ENCODE measurements at places on chromosomes 13 and 19.
A peak's percentile ranks its signal among the peaks of the same experiment; 100 is the strongest.

GRCh38 chr19:30739394-30739793 is 367.2 kb downstream of the ZNF536 start:
- DNase-seq, result no peak

DNA sequence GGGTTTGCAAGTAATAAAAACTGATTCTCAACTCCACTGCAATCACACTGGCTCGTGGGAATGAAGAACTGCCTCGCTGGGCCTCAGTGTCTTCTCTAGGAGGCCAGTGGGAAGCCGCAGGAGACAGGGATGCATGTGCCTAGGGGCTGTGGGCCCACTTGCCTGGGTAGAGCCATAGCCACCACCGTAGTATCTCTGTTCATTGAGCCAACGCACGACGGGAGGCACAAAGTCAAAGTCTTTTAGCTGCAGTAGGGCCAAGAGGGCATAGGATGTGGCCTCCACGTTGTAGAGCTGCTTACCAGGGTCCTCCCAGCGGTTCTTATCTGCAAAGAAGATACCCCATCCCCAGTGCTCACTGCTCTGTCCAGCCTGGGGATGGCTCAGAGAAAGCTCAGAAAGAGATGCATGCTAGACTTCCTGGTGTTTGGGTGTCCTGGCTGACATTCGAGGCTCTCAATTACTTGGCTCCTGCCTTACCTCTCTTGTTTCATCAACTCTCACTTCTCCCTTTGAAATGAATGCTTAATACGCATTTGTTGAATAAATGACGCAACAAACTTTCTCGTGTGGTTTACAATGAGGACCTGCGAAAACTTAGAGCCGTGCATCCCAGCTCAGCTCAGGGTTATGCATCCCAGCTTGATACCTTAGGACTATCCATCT is 16.1 kb upstream of the TNFSF14 start:
- DNase-seq, result no peak

DNA sequence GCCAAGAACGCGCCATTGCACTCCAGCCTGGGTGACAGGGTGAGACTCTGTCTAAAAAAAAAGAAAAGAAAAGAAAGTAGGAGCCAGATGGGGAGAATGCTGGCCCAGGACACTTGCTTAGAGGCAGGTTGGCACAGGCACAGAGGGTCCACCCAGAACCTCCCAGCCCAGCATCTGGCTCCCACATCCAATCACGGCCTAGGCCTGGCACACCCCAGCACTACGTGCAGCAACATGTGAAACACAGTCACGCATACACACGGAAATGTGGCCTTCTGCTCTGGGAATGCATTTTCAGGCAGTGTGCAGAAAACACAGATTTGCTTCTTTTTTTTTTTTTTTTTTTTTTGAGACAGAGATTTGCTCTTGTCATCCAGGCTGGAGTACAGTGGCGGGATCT is 20.9 kb upstream of the FOSB start:
- DNase-seq, result no peak

GRCh38 chr13:82292334-82292733 is 1589.9 kb downstream of the SLITRK1 start:
- DNase-seq, result no peak

GRCh38 chr13:42996584-42996983 is 4.5 kb upstream of the EPSTI1 start:
- no peak for DNase-seq

GRCh38 chr13:77811381-77811780 is 107.2 kb downstream of the EDNRB start:
- DNase-seq, result no peak

DNA sequence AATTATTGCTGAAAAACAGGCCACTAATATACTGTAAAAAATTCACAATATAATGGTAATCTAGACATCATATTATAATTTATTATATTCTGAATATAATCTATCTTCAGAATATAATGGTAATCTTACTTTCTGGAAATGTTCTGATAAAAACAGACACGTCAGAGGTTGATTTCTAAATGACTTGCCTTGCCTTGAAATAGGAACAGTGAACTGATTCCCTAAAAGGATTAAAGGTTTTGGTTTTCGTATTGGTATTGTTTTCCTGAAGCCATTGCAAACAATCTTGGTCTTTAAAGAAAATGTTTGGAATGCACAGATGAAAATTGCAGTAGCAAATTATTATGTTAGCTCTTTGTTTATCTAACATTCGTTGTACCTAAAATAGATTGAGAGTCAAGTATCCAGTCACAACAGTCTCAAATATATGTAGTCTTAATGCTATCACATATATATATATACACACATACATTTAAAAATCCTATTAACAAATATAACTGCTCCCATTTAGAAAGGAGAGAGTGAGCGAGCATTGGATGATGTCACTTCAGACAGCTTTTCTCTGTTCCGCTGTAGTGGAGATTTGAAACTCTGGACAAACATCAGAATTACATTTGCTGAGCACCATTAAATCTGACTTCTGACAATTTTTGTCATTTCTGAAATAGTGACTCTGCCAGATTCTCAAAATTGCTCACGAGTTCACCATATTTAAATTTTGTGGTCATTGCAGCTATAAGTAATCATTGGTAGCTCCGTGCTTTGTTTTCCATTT is 1.7 kb downstream of the ITM2B start:
- no peak for DNase-seq

GRCh38 chr13:36124236-36124822 is 6.9 kb downstream of the DCLK1 start:
- no peak for DNase-seq

GRCh38 chr19:35013041-35013819 is 13.1 kb downstream of the GRAMD1A start:
- DNase-seq, result peak; percentile 82

- DNase-seq, result no peak
Measured at GRCh38 chr19:6213696-6214641, 65.8 kb downstream of the MLLT1 start.

DNA sequence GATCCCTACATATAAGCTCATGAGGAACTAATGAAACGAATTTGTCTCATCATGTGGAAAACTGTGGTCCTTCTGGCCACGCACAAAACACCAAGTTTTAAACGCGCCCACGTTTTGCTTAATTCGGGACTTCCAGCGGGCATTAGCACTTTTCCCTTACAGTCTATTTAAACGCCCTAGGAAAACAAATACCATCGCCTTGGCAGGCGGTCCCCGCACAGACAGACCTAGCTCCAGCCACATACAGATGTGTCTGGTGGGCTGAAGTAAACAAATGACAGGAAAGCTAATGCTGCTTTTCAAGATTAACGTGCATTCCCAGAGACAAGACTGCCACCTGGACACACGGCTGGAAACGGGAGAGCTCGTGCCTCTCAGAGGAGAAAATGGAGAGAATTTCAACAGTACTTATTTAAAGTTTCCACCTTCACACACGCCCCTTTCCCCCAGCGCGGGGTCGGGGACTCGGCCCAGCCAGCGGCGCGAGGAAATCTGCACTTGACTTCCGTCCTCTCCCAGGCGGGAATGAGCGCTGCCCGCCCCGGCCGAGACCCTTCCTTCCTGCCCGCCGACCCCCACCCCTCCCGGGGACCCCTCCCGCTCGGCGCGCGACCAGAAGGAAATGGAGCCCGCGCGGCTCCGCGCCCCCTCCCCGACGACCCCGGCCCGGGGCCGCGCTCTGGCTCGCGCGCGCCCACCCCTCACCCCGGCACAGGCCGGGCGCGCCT is 931 bp downstream of the USP12 start:
- DNase-seq, result peak; percentile 33

- DNase-seq, result no peak
Measured at GRCh38 chr13:108987944-108988343, 358.5 kb downstream of the MYO16 start.

GRCh38 chr13:43961909-43962308 is 82.2 kb downstream of the LACC1 start:
- DNase-seq, result no peak

DNA sequence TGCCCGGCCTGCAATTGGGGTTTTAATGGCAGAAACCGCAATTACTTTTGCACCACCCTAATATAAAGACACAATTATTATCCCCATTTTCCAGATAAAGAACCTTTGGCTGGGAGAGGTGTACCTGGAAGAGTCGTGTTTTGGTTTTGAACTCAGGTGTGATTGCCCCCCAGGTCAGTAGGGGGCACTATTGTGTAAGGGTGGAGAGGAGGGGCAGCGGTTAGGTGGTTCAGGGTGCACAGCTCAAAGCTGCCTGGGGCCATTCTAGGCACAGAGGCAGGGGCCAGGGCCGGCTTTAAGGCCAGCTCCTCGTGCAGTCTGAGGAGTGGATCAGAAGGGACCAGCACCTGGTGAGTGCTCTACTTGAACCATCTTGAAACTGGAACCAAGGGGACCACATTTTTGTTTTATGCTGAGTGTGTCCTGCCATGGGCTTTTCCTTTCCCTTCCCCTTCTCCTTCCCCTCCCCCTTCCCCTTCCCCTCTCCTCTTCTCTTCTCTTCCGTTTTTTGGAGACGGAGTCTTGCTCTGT is 5.8 kb upstream of the FCGRT start:
- peak; percentile 71 for DNase-seq

DNA sequence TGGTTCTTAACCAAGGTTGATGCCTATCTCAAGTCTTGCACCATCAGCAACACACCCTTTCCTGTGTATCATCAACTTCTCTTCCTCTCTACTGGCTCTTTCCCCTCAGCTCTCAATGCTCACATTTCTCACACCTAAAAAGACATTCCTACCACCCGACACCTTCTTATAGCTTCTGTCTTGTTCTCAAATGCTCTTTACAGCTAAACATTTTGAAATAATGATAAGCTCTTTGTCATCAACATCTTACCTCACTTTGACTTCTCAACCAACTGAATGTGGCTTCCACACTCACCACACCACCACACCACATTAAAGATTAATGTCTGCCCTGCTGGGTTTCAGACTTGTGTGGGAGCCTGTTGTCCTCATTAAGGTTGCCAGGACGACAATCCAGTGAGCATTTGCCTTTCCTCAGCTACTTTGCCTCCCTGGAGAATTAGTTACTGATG is 67.8 kb downstream of the RXFP2 start:
- DNase-seq, result no peak

- DNase-seq, result no peak
Measured at GRCh38 chr19:640161-640558, 481 bp downstream of the FGF22 start.

- DNase-seq, result no peak
Measured at GRCh38 chr13:37481011-37481884, 117.3 kb downstream of the POSTN start.

DNA sequence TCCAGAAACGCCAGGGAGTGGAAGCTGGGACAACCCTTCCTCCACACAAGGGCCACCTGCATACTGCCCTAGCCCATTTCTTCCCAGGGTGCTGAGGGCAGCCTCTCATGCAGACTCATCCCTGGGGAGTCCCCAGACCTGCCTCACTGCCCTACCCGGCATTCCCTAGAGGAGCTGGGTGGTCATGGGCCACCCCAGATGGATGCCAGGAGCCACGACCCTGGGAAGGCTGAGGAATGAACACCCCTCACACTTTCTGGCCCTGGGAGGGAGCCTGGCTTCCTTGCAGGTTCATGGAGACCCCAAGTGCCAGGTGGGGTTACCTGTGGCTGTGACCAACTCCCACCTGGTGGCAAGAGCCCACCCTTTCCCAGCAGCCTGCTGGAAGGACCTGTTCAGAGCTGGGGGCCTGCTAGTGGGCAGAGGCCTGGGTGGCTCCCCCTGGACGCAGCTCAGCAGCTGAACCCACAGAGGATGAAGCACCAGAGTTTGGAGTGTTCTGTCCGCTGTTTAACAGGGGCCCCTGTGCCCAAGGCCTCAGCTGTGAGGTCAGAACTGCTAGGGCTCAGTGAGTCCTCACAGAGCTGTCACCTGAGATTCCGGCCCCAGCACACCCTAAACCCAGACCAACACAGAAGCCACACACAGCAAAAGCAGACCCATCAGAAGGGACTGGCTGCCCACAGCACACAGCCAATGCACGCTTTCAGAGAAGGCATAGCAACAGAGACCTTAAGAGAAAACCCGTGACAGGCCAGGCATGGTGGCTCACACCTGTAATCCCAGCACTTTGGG is 6.6 kb downstream of the ACP4 start:
- no peak for DNase-seq

DNA sequence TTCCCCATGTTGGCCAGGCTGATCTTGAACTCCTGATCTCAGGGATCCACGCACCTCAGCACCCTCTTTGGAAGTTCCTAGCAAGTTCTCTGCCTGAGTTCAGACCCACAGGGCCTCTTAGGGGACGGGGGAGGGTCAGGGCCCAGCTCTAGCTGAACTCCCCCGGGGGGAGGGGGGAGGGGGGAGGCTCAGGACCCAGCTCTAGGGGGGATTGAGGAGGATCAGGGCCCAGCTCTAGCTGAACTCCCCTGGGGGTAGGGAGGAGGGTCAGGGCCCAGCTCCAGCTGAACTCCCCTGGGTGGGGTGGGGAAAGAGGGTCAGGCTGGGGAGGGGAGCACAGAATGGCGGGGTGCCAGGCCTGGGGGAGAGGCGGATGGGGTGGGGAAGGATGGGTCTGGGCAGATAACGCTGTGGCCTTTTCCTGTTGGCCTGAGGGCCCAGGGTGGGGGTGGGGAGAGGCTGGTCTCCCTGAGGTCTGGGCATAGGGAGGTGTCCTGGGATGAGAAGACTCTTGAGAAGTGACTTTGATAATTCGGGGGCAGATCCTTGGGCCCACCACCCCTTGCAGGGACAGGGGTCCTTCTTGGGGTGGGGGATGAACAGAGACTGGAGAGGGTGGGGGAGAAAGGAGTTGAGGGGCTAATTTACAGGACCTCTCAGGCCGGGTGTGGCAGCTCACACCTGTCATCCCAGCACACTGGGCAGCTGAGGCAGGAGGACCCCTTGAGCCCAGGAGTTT is 5.5 kb upstream of the PTBP1 start:
- DNase-seq, result no peak

- no peak for DNase-seq
Measured at GRCh38 chr13:24624801-24625231, 55.4 kb upstream of the ATP12A start.

GRCh38 chr13:113448545-113448884 is 4.8 kb downstream of the ADPRHL1 start:
- no peak for DNase-seq

DNA sequence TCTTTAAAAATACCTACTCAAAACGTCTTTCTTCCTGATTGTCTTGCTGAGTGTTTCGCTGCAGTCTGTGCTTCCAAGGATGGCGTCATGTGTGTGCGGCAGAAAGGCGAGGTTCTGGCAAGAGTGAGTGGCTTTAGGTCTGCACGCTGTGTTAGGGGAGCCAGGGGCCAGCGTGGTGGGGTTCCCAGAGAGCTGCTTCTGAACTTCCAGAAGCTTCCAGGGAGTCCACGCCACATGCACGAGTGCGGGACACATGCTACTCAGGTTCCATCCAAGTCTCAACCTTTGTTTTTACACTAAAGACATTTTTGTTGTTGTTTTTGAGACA is 67.9 kb downstream of the ATP11A start:
- no peak for DNase-seq

- no peak for DNase-seq
Measured at GRCh38 chr19:15640294-15640903, at the start of gene CYP4F3. CYP4F3 (plus strand) TSS chr19:15640897; CDS start chr19:15641416, 519 bp downstream.

GRCh38 chr13:76398425-76398824 is 487.8 kb downstream of the KCTD12 start:
- no peak for DNase-seq

- no peak for DNase-seq
Measured at GRCh38 chr13:74056801-74057542, 77.2 kb downstream of the KLF12 start.
